ENCODE measurements at places on chromosomes 3 and 15.

DNA sequence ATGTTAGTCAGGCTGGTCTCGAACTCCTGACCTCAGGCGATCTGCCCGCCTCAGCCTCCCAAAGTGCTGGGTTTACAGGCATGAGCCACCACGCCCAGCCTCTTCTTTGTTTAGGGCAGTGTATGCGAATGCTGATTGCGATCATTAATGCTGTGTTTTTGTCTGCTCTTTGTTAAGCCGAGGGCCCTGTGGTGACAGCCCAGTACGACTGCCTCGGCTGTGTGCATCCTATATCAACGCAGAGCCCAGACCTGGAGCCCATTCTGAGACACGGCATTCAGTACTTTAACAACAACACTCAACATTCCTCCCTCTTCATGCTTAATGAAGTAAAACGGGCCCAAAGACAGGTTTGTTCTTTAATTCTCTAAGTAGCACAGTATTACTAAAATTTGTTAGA lies 7.8 kb downstream of the KNG1 start:
- DNase-seq, result no peak

GRCh38 chr15:43184407-43185124 lies 637 bp upstream of the CCNDBP1 start:
- DNase-seq, result no peak

DNA sequence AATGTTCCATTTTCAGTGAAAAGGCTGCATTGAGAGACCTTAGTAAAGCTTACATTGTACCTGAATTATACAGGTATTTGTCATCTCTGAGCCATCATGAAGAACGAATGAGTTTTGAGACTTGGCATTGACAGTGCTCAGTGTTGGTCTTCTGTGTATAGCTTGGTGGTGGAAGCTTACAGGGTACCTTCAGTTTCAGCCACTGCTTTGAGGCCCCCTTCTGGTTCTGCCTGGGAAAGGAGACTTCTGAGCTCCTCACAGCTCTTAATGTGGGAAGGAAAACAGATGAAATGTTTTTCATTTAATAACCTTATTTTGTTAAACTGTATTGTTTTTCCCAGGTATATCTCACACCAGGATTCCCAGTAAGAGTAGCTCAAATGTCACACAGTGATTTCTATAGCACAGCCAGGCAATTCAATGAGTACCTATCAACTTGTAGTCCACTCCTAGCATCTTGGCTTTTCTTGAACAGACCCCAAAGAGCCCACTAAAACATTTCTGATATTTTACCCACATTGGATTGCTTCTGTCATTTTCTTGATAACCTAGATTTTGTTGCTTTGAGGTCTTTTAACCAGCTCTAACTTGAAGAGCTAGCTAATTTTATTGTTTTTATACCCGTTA lies 5.6 kb downstream of the SERPINI1 start:
- no peak for DNase-seq

GRCh38 chr15:58165661-58166060 lies 27.5 kb downstream of the AQP9 start:
- DNase-seq, result no peak

DNA sequence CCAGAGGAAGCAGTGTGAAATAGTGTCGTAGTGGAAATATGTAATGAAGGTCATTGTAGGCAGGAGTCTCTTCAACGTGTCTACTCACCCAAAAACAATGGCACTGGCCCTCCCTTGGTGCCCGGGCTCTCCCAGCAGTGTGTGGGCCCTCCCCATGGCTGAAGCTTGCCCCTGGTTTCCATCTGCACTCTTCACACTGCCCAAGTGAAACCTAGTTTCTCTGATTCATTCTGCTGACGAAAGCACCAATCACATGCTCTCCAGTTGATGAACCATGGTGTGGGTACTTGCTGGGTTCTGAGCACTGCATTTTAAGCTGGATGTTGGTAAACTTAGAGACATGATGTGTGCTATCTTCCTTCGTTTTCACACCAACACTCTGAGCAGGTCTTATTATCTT lies 61.0 kb upstream of the AGBL1 start:
- DNase-seq, result no peak

- no peak for DNase-seq
These were observed 171.2 kb downstream of the KLHL25 start for GRCh38 chr15:85623315-85624049.

- DNase-seq, result no peak
These were observed 120.3 kb downstream of the LRRK1 start for GRCh38 chr15:101039461-101039860.

DNA sequence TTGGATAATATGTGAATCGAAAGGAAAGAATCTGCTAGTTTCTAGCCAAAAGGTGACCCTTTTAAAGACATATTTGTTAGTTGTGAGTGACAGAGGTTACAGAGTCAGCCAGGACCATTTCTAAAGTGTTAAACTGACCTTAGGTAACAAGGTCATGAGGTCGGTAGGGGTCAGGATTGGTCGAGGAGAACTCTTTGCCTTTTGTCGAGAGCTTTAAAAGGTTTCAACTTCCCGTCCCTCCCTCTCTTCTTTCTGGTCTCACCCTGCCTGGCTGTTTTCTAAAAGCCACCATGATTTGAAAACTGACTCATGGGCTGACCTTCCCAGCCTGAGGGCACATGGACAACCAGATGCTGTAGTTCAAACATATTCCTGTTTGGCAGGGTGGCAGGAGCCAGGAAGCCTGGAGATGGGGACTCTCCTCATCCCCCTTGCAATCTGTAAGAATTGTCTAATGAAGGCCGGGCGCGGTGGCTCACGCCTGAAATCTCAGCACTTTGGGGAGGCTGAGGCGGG lies 25.8 kb upstream of the PRTG start:
- DNase-seq, result no peak

DNA sequence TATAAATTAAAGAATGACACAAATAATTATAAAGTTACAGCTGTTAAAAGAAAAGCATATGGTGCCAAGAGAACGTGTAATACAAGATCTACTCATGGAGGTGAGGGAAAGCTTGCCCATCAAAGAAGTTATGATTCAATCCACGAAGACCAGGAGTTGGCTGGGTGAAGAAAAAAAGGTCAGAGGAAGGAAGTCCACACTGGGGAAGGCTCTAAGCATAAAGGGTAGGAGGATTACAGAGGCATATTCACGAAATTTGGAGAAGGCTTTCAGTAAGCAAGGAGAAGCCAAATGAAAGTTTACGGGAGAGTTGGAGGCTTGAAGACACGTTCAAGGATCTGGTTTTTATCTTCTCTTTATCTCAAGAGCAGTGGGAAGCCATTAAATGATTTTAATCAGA lies 1.8 kb upstream of the TGFBR2 start:
- no peak for DNase-seq

GRCh38 chr3:125662675-125663074 lies 67.4 kb upstream of the OSBPL11 start:
- no peak for DNase-seq

GRCh38 chr15:73125219-73125618 lies 73.0 kb downstream of the NEO1 start:
- no peak for DNase-seq

DNA sequence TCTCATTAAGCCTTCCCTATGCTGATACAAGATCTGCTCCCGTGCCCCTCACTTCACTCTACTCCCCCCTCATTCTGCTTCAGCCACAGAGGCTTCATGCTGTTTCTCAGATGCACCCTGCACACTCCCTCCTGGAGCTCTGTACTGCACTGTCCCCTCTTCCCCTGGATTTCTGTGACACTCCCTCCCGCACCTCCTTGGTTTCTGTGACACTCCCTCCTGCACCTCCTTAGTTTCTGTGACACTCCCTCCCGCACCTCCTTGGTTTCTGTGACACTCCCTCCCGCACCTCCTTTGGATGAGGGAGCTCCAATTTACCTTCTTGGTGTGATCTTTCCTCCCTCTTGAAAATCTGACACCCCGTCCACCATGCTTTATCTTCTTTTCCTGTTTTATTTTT lies 28.2 kb downstream of the BDH1 start:
- DNase-seq, result no peak

- DNase-seq, result no peak
These were observed 96.6 kb downstream of the SEMA6D start for GRCh38 chr15:47813748-47814384.

GRCh38 chr3:39559543-39559942 lies 92.1 kb downstream of the MOBP start:
- DNase-seq, result no peak

DNA sequence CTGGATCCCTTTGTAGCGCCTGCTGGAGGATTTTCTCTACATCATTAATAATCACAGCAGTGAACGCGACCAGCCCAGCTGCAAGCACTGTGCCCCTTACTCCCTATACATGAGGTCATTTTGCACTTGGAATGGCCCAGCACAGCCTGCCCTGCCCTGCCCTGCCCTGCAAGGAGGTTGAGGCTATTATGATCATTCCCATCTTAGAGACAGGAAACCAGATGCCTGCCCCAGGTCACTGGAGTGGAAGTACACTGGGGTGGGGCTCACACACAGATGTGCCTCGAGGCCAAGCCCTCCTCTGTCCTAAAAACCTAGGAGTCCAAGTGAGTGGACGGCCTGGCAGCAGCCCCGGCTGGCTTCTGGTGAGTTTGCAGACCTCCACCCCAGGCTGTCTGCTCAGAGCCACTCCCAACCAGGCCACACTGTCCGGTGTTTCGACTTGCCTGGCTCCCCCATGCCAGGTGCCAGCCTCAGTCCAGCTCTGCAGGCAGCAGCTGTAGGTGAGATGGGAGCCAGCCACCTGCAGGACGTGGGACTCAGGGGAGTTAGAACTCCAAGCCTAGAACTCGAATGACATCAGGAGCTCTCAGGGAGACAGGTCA lies 30.4 kb upstream of the SEC61A1 start:
- DNase-seq, result no peak

DNA sequence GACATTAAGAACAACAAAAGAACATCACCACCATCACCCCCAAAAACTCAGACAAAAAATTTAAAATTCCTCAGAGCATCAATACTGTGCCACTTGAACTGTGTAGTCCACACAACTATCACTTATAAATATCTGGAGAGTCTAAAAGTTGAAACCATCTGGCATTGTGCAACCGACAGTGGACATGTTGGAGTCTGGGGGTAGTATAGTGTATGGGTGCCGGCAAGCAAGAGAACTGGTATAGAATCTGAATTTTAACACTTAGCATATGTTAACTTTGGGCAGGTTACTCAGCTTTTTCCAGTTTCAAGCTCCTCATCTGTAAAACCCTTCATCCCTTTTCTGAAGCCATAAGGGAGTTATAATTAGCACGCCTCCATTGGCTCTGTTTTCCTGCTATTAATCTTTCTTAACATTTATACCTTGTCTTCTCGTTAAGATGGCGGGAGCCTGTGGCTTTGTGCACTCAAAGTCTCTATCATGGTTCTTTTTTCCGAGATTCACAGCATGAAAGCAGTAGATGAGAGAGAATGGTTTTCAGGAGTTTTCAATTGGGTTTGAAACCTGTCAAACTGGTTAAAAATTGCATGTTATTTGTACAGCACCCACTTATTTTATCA lies 255.7 kb upstream of the TBL1XR1 start:
- no peak for DNase-seq

GRCh38 chr15:63765338-63765737 lies 68.4 kb downstream of the HERC1 start:
- DNase-seq, result no peak

DNA sequence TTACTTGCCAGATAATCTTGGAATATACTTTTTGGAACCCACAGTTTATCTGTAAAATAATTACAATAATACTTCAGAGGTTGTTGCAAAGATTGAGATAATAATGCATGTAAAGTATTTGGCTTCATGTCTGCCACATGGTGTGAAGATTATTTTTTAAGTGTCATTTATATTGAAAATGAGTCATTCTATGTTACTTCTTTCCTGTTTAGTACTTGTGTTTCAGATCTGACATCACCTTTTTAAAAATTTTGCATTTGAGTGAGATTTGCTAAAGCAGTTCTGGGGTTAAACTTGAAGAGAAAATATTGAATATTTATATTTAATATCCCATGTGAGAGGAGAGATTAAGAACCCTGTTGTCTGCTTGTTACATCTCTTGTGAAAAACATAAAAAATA lies 31.2 kb downstream of the IQGAP1 start:
- DNase-seq, result no peak

GRCh38 chr3:39295184-39295775 lies 15.4 kb upstream of the CX3CR1 start:
- DNase-seq, result no peak

DNA sequence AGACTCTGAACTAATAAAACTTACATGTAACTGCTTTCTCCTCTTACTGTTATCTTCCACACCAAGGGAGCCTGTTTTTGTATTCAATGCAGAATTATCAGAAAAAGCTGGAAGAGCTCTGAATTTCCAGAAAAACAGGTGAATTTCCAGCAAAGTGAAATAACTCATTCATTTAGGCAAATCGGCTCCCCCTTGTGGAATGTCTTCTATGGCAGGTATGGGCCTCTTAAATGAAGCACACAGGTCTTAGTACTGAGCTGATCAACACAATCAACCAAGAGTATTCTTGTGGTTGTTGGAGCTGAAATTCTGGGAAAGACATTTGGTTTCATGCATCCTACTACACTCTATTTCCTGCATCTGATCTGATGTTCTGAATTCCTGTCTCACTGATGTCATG lies 31.0 kb upstream of the PTPRG start:
- no peak for DNase-seq

GRCh38 chr3:13115991-13116390 lies 42.8 kb upstream of the IQSEC1 start:
- no peak for DNase-seq

GRCh38 chr3:142886940-142887339 lies 1.9 kb downstream of the PCOLCE2 start:
- no peak for DNase-seq

GRCh38 chr3:141074529-141074928 lies 23.4 kb downstream of the SPSB4 start:
- peak; percentile 77 for DNase-seq

GRCh38 chr3:115932807-115933206 lies 309.5 kb downstream of the GAP43 start:
- no peak for DNase-seq

DNA sequence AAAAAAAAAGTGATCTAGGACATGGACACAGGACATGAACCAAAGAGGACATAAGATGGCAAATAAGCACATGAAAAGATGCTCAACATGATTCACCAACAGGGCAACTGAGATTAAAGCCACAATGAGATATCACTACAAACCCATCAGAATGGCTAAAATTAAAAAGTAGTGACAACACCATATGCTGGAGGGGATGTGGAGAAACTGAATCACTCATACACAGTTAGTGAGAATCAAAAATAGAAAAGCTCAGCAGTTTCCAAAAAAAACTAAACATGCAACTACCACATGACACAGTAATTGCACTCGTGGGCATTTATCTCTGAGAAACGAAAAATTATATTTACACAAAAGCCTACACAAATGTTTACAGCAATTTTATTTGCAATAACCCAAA lies 27.9 kb upstream of the ACKR4 start:
- no peak for DNase-seq

DNA sequence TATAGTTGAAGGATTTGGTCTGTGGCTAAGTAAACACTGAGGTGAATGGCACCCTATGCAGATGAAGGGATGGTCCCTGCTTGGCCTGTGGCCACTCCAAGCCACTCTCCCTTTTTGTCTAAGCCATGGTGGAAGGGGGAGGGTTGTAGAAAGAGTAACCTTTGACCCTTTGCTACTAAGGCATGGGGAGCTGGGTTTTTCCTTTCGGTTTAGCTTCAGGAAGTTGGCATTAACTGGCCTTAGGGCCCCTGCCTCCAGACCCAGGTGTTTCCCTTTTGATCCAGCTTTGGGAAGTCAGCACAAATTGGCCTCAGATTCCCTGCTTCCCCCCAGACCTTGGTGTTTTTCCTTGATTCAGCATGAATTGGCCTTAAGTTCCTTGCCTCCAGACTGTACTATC lies 49.5 kb downstream of the EFCAB12 start:
- DNase-seq, result no peak

- DNase-seq, result no peak
These were observed 551.1 kb upstream of the BCHE start for GRCh38 chr3:166388321-166388720.

- no peak for DNase-seq
These were observed 59.0 kb upstream of the NECTIN3 start for GRCh38 chr3:111012388-111013248.

- no peak for DNase-seq
These were observed 1013.2 kb downstream of the VGLL3 start for GRCh38 chr3:85977615-85978338.
